ENCODE measurements at places on chromosomes 4 and X. TPM values are rescaled to one million over a fixed set of nuclear protein-coding genes. Genes with fewer than 3 reads are reported as not detected.

- no peak overlapping the region for H3K4me3 ChIP-seq
- no peaks in the 10 kb centered on the region for H3K36me3 ChIP-seq
- peaks cover 9% of the 10 kb centered on the region for H3K4me1 ChIP-seq
- H3K27ac ChIP-seq: no peak overlapping the region
- DNase-seq: no peak
These were observed 124.9 kb downstream of the INPP4B start for GRCh38 chr4:142721187-142721586.

GRCh38 chrX:40105835-40106675 is 8.3 kb upstream of the BCOR start:
- H3K4me3 ChIP-seq: peak overlapping the region; percentile 55
- DNase-seq: peak; percentile 75
- peak overlapping the region; percentile 61 for H3K27ac ChIP-seq
- no peaks in the 10 kb centered on the region for H3K4me1 ChIP-seq
- no peaks in the 10 kb centered on the region for H3K36me3 ChIP-seq

DNA sequence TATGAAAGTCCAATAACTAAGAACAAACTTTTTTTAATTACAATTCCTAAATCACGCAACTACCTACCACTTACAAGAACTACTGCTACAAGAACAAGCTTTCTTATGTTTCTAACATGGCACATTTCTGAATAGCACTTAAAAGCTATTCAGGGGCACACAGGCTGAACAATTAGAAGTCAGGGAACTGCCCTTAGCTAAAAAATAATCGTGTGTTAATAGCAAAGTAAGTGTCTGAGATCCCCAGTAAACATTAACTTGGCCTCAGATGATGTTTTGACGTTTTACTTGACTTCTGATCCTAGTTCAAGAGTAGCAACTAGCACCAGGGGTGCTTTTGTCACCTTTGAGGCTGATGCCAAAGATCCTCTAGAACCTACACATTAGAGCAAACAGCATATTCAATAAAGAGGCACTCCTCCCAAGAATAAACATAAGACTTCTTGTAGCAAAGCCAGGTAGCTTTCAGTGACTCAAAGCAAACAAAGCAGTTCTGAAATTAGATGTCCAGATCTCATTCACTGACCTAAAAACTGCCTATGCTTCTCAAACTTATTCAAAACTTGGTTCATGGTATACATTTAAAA is 16.2 kb downstream of the SPOCK3 start:
- H3K4me1 ChIP-seq: no peaks in the 10 kb centered on the region
- no peak for DNase-seq
- no peaks in the 10 kb centered on the region for H3K36me3 ChIP-seq
- H3K27me3 ChIP-seq: no peaks in the 10 kb centered on the region
- H3K4me3 ChIP-seq: no peak overlapping the region

DNA sequence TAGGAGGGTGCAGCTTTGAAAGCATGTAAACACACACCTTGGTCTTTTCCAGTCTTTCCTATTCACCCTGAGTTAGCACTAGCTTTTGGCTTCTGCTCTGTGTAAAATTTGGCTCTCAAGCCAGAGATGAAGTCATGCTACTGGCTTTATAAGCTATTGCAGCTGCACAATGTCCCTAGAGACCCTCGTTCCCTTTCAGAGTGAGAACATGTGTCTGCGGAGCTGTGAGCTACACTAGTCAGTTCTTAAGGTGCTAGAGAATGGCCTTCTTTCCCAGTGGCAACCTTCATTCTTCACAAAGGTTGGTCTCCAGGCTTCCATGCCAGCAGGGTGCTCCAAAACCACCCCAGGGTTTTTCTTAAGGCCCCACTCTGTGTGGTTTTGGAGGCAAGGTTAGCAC is 199.1 kb downstream of the SPATA18 start:
- H3K4me1 ChIP-seq: no peaks in the 10 kb centered on the region
- H3K4me3 ChIP-seq: no peak overlapping the region
- H3K27me3 ChIP-seq: no peaks in the 10 kb centered on the region
- H3K27ac ChIP-seq: no peak overlapping the region
- H3K36me3 ChIP-seq: no peaks in the 10 kb centered on the region
- DNase-seq: no peak

DNA sequence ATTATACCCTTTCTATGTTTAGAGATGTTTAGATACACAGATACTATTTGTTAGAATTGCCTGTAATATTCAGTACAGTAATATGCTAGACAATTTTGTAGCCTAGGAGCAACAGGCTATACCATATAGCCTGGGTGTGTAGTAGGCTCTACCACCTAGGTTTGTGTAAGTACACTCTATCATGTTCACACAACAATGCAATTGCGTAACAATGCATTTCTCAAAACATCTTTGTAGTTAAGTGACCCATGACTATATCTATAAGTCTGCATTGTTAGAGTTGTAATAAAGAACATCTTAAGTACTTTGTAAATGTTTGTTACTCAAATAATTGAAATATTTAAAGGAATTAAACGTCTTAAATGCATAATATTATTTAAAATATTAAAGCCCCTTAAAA is 379.3 kb downstream of the PPP3CA start:
- no peak overlapping the region for H3K4me3 ChIP-seq
- H3K4me1 ChIP-seq: no peaks in the 10 kb centered on the region
- H3K36me3 ChIP-seq: no peaks in the 10 kb centered on the region
- no peak for DNase-seq

DNA sequence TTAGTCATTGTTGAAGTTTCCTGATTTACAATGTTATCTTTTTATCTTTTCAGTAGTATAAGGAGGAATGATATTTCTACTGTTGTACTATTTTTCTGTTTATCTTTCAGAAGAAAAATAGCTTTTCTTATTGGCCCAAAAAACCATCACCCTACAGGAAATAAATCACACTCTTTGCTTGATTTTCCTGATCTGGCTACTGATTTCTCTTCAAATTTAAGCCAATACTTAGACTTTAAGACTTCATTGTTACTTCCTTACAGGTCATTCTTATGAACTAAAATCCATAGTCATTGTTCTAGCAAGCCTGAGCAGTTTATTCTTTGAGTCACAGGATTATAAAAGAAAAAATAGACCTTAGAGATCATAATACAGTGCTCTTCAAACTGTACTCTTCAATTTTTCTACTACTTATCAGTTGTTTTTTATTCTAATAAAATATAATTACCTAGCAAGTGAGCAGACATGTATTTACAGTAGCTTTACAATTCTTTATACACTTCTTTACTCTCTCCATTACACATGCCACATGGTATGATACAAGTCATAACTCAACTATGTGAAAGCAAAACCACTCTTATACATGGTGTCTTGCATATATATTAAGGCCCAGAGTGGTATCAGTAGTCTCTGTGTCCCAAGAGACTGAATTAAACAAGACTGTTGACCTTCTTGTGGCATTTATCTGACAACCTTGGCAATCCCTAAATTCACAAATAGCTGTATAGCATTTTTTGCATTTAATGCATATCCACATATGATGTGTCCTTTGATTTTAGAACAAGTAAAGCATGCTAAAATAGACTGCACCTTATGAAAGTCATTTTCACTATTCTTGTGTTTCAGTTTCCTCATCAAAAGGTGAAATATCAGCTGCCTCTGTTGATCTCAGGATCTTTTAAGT is 47.9 kb downstream of the TET2 start:
- no peak overlapping the region for H3K27ac ChIP-seq
- no peak for DNase-seq
- no peaks in the 10 kb centered on the region for H3K36me3 ChIP-seq
- no peak overlapping the region for H3K4me3 ChIP-seq
- no peaks in the 10 kb centered on the region for H3K27me3 ChIP-seq

DNA sequence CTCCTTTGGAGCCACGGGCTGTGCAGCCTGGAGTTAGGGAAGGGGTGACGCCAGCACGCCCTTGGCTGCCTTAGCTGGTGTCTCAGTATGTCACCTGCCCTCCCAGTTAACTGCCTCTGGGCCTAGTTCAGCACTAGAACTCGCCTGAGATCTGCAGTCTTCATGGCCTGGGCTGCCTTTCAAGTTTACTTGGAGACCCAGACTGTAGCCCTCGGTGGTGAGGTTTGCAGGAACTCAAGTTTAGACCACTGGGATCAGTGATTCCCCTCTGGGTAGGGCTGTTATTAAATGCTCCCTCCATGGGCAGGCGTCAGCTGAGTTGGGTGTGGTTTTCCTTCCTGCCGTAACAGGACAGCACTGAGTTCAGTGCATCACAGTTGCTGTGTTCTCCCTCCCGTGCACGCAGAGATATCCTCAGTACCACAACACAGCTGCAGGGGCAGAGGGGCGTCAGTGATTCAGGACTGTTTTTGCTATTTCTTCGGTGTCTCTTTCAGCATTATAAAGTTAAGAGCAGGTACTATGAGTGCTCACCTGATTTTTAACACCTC is 30.5 kb downstream of the PLAC8 start:
- peaks cover 6% of the 10 kb centered on the region for H3K36me3 ChIP-seq
- DNase-seq: peak; percentile 38
- no peak overlapping the region for H3K4me3 ChIP-seq
- H3K27ac ChIP-seq: peak overlapping the region; percentile 70
- H3K4me1 ChIP-seq: peaks cover 12% of the 10 kb centered on the region
- no peaks in the 10 kb centered on the region for H3K27me3 ChIP-seq

GRCh38 chr4:164011791-164012190 is 517.3 kb downstream of the TMA16 start:
- no peak for DNase-seq
- no peaks in the 10 kb centered on the region for H3K27me3 ChIP-seq
- H3K36me3 ChIP-seq: no peaks in the 10 kb centered on the region
- no peak overlapping the region for H3K27ac ChIP-seq

DNA sequence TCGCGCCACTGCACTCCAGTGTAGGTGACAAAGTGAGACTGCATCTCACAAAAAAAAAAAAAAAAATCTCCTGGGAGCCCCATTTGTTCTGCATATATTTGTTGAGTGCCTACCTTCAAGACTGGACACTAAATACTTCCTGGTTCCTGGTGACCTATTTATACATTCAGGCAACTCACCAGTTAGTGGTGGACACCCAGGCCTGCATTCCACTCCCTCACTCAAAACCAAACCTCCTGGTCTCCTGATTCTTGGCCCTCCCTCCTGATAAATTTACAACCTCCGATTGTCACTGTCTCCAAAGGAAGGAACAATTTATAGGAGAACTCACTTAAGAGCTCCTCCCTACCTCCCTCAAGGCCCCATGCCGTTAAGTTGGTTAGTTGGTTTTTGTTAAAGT is 3.1 kb downstream of the SYAP1 start:
- H3K4me3 ChIP-seq: no peak overlapping the region
- peaks cover 9% of the 10 kb centered on the region for H3K36me3 ChIP-seq
- no peak for DNase-seq
- H3K27ac ChIP-seq: no peak overlapping the region
- no peaks in the 10 kb centered on the region for H3K27me3 ChIP-seq

DNA sequence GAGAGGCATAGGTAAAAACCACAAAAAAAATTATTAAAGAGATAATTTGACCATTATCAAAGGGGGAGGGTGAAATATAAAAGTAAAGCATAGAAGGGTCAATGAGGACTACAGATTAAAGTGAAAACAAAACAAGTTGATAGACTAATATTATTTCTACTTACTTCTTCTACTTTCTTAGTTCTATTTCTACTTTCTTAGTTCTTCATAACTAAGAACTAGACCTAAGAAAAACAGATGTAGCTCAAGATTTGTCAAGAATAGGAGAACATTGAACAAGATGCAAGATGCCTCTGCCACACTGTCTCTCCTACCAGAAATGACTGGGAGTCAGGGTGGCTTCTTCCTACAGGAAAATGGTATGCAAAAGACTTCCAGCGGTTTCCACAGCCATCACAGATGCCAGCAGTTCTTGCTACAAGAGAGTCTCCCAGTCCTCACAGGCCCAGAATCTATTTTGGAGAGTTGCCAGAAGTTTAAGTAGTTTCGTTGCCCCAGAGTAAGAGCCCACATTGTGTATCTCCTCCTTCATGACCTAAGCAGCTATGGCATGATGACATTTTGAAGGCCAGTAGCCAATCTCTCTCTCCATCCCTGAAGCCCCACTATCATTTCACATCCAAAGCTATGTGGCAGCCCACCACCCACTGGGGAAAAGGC is 42.9 kb upstream of the DDX60 start:
- no peaks in the 10 kb centered on the region for H3K27me3 ChIP-seq
- no peaks in the 10 kb centered on the region for H3K4me1 ChIP-seq
- no peak overlapping the region for H3K4me3 ChIP-seq
- peaks cover 52% of the 10 kb centered on the region for H3K36me3 ChIP-seq
- no peak overlapping the region for H3K27ac ChIP-seq

DNA sequence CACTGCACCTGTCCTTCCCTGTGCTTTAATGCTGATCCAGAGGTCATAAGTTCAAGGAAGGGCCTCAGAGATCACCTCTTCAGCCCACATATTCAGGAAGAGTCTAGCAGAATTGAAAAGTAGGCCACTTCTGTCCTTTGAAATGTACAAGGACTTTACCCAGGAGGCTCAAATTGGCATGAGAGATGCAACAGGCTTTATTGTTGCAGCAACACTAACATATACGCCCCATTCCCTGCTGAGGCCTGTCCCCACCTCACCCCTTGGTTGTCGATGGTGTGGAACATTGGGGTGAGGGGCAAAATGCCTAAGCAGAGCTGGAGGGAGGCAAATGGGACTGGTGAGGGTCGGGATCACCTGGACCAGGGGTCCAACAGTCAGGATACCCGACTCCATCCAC is 2.8 kb downstream of the PRAF2 start:
- H3K27ac ChIP-seq: no peak overlapping the region
- H3K36me3 ChIP-seq: peaks cover 5% of the 10 kb centered on the region
- H3K4me3 ChIP-seq: no peak overlapping the region
- no peak for DNase-seq
- H3K27me3 ChIP-seq: no peaks in the 10 kb centered on the region

DNA sequence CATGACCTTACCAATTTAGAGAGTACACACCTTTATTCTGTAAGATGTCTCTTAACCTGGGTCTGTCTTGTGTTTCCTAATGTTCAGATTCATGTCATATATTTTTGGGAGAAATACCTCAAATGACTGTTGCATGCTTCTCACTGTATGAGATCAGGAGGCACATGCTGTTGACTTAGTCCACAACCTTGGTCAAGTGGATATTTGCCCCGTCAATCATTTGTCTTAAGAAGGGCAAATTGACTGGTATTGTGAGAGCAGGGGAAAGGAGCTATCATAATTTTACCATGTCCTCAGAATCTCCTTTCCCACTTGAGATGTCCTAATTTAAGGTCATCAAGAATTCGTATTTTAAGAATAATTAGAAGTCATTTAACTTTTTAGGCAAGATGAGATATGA is 11.0 kb downstream of the NUDT9 start:
- no peak overlapping the region for H3K27ac ChIP-seq
- peaks cover 10% of the 10 kb centered on the region for H3K4me1 ChIP-seq
- no peaks in the 10 kb centered on the region for H3K27me3 ChIP-seq
- no peaks in the 10 kb centered on the region for H3K36me3 ChIP-seq
- DNase-seq: no peak

- H3K4me3 ChIP-seq: no peak overlapping the region
- no peaks in the 10 kb centered on the region for H3K27me3 ChIP-seq
- no peaks in the 10 kb centered on the region for H3K4me1 ChIP-seq
- no peak for DNase-seq
- H3K27ac ChIP-seq: peak overlapping the region; percentile 27
These were observed 88.6 kb upstream of the MAML3 start for GRCh38 chr4:140242357-140243277.

GRCh38 chr4:125008676-125009075 is 296.1 kb upstream of the ANKRD50 start:
- H3K27me3 ChIP-seq: no peaks in the 10 kb centered on the region
- H3K4me3 ChIP-seq: no peak overlapping the region
- H3K27ac ChIP-seq: no peak overlapping the region

GRCh38 chrX:41499195-41499594 is 52.1 kb downstream of the NYX start:
- H3K4me1 ChIP-seq: no peaks in the 10 kb centered on the region
- H3K27me3 ChIP-seq: no peaks in the 10 kb centered on the region
- no peaks in the 10 kb centered on the region for H3K36me3 ChIP-seq
- no peak for DNase-seq
- H3K27ac ChIP-seq: no peak overlapping the region

The FAT4 gene
- total RNA-seq: 0.05 TPM

The ASB12 gene
- total RNA-seq: not detected

The FABP2 gene
- total RNA-seq: not detected

The CT45A3 gene
- not detected for total RNA-seq

The IL1RAPL2 gene
- total RNA-seq: not detected

All from naive thymus-derived CD4-positive, alpha-beta T cell (primary cell).